ENCODE measurements at places on chromosomes 2 and 18.

DNA sequence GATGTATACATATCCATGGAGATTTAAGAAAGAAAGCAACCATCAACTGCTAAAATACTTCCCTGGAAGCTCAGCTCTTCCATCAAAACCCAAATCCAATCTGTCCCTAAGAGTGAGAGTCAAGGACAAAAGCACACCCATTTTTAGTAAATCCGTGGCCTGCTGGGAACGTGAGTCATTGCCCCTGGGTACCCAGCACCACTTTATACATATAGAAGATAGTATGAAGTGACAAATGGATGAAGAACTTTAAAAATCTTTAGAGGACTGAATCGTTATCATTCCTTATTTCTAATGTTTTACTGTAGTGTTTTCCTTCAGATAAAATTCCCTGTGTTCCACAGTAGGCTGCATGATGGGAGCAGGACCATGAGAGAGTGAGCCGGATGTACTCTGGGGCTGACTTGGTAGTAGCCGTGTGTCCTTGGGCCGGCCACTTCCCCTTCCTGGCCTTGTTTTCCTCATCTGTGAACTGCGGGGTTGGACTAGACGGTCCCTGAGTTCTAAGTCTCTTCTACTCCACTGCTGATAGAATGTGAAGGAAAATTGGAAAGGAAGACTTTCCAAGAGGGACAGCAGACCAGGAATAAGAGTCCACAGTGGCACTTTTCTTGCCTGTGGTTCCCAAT lies 28.5 kb upstream of the CEP68 start:
- no peak for DNase-seq

DNA sequence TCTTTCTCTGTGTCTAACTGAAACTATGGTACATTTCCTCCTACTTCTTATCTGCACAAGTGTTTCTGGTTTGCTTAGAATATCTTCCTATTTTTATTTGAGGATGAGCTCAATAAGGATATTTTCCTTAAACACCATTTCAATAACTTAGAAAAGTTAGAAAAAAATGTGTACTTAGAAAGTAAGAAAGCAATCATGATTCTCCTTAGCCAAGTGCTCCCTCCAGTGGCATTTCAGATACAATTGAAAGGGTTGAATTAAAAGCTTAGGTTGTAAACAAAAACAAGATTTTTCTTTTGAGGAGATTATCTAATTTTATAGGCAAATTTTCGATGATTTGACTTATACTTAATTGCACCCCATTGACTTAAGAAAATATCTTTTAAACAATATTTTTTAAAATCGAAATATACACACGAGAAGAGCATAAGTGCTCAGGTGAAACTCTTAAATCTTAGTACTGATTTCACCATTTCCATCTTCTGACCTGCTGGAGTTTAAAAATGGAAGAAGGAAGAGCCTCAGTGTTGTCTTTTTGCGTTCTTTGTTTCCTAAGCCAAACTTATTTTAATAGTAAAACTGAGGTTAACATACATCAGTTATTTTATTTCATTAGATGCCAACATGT lies 26.9 kb downstream of the C18orf63 start:
- peak; percentile 52 for DNase-seq

GRCh38 chr2:191155608-191156071 lies 4.8 kb upstream of the STAT4 start:
- DNase-seq: no peak

DNA sequence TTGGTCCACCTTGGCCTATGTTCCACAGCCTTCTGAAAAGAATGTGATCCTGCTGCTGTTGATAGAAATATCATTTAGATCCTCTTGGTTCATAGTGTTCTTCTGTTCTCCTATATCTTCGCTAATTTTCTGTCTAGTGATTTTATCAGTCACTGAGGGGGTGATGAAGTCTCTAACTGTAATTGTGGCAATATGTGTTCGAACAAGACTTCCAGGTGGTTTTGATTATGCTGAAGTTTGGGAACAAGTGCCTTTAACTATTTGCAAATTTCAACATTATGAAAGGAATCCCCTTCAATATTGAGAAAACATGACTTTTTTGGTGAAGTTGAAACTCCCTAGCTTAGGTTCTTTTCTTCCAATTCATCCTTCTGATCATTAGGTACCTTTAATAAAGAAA lies 140.4 kb downstream of the MTX2 start:
- DNase-seq: no peak

DNA sequence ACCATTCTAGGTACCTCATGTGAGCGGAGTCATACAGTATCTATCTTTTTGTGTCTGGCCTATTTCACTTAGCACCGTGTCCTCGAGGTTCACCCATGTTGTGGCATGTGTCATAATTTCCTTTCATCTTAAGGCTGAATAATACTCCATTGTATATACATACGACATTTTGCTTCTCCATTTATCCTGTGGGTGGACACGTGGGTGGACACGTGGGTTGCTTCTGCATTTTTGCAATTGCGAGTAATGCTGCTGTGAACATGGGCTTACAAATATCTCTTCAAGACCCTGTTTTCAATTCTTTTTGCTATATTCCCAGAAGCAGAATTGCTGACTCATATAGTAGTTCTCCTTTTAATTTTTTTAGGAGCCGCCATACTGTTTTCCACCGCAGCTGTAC lies 243.6 kb upstream of the EPAS1 start:
- DNase-seq: no peak

DNA sequence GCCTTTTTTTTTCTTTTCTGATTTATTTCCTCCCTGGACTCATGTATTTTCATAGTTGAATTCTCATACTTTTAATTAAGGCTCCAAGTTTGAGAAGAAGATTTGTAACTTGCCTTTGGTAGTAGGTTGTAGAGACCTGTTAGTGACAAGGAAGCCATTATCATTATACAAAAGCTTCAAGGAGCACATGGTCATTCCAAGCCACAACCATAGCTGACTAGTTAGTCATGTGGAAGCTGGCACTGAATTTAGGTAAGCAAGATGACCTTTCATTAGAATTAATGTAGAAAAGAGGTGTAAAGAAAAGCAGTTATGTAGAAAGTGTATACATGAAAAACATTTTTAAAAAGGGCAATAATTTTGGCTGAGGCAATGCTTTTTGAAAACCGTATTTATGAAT lies 89.7 kb downstream of the LRP1B start:
- DNase-seq: no peak

DNA sequence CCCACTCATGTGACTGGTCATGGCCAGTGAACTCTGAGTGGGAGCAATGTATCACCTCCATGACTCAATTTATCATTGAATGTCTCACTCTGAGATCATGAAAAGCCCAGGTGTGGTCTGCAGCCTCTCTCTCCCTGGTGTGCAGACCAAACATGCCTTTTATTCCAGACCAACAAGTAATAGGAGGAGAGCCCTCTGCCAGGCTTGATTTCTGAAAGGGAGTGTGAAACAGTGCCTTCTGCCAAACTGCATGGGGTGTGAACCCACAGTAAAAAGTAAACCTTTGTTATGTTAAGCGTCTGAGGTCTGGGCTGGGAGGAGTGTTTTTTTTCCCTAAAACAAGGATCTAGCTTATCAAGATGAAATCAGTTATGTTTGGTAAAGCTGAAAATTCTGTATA lies 601.2 kb downstream of the ADCYAP1 start:
- DNase-seq: no peak

- DNase-seq: peak; percentile 29
Measured at GRCh38 chr2:162002623-162003235, 71.3 kb downstream of the DPP4 start.

DNA sequence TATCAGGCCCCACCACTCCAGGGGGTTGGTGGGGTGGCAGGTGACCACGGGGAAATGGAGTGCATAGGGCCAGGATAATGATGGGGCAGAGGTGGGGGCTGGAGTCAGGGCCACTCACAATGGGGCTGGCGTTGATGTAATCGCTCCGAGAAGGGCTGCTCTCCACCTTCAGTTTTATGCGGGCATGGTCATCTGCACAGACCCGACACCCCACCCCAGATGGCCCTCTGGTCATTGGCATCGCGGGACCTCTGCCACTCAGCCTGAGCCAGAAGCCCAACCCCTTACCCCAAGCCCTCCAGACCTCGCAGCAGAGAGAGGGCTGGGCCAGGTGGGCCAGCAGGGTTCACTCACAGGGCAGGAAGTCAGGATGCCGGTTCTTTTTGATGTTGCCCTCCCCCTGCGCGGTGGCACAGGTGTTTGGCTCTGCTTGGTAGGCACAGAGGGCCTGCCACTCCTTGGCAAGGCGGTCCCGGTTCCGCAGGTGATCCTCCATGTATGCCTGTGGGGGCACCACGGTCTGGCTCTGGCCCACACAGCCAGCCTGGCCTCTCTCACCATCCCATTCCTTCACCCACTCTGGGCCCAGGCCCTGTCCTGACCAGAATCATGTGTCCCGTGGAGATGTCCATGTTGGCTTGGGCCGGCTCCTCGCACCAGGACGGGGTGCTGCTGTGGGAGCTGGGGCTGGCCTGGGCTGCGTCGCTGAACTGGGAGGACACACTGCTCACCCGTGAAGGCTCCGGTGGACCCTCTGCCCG lies 12.4 kb downstream of the PTPRN start:
- DNase-seq: no peak

GRCh38 chr2:190202018-190202417 lies 117.6 kb downstream of the HIBCH start:
- DNase-seq: no peak

- DNase-seq: no peak
Measured at GRCh38 chr2:236763857-236764256, 194.2 kb downstream of the ACKR3 start.

DNA sequence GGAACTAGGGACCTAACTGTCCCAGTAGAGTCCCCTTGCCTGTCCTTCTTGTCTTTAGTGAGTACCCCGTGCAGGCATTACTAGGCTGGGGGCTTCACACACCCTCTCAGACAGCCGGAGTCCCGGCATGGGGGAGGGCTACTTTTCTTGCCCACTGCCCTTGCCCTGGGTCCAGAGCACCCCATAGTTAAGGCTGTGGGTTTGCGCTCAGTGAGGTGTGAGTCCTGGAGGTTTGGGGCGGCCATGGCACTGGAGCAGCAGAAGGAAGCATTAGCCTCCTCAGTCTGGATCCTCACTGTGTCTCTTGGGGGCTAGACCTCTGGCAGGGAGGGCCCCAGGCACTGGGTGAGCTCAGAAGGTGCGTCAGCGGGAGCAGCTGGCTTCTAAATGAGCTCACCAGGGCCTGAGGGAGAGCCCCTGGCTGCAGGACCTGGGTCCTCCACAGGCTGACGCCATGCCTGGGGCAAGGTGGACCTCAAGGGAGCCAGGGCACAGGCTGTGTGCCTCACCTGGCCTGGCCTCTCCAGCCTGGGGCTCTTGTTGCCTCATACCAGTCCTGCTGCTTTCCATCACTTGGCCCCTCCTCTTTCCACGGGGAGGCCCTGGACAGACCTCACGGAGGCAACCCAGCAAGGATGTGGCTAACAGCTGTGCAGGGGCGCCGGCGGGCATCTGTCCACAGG lies 27.4 kb downstream of the HS6ST1 start:
- no peak for DNase-seq
